ENCODE measurements at places on chromosomes 12 and 14. TPM values are rescaled to one million over a fixed set of nuclear protein-coding genes. Genes with fewer than 3 reads are reported as not detected.

- no peaks in the 10 kb centered on the region for H3K4me1 ChIP-seq
- DNase-seq, result no peak
- H3K36me3 ChIP-seq, result no peaks in the 10 kb centered on the region
- no peak overlapping the region for H3K27ac ChIP-seq
- H3K4me3 ChIP-seq, result no peak overlapping the region
These were observed 422.2 kb upstream of the FOXG1 start for GRCh38 chr14:28344381-28344780.

DNA sequence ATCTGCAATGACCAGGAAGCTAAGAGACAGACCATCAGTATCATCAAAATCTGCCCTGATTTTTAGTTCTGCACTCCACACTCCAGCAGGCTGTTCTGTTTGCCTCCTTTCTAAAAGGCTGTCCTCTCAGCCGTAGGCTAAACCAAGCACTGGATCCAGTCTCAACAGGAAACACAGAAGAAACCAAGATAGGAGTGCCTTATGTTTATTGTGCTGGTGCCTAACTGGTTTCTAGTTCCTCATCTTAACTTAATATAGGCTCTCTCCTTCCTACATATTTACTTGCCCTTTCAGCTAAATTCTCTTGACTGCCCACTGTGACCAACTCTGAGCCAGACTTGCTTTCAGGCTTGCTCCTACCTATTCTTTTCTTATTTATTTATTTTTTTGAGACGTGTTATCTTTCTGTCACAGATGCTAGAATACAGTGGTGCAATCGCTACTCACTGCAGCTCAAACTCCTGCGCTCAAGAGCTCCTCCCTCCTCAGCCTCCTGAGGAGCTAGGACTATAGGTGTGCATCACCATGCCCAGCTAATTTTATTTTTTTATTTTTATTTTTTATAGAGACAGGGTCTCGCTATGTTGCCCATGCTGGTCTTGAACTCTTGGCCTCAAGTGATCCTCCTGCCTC lies 30.8 kb downstream of the GALNT4 start:
- no peaks in the 10 kb centered on the region for H3K27me3 ChIP-seq
- H3K4me1 ChIP-seq, result no peaks in the 10 kb centered on the region
- H3K27ac ChIP-seq, result no peak overlapping the region

DNA sequence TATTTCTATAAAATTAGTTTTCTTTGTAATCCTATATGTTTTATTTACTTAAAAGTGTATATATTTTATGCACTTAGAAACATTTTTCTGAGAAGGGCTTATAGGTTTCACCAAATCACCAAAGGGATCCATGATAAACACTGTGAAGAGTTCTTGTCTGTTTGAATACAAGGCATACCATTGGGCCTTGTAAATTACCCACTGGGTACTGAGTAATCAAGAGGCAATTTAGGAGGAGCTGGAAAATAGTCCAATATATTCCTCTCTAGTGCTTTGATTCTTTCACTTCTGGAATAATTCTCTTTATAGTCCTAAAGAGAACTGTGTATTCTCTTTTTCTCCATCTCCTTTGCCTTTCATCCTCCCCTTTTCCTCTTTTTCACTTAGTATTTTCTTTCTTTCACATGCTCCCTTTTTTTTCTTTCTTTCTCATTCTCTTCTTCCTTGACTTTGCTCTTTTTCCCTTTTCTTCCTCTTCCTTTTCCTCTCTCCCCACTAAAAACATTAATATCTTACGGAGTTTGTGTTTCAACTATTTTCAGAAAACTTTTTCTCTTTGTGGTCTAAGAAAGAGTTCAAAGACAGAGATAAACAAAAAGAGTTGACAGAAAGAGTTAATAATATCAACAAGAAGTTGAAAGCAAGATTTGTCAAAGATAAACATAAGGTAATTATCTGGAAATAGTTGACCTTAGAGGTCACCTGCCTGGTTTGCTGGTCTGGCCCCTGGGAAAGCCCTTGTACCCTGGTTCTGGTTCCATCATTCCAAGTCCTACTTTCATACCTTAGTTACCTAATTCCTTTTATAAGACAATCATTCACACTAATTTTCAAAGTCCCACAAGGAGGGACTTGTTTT lies 435.3 kb downstream of the RAD51B start:
- H3K36me3 ChIP-seq, result no peaks in the 10 kb centered on the region
- H3K4me1 ChIP-seq, result peaks cover 16% of the 10 kb centered on the region
- no peak for DNase-seq
- no peak overlapping the region for H3K4me3 ChIP-seq

GRCh38 chr14:95609398-95609990 lies 74.6 kb downstream of the GLRX5 start:
- H3K4me1 ChIP-seq, result no peaks in the 10 kb centered on the region
- H3K27me3 ChIP-seq, result peaks cover 65% of the 10 kb centered on the region
- H3K4me3 ChIP-seq, result no peak overlapping the region
- no peaks in the 10 kb centered on the region for H3K36me3 ChIP-seq

DNA sequence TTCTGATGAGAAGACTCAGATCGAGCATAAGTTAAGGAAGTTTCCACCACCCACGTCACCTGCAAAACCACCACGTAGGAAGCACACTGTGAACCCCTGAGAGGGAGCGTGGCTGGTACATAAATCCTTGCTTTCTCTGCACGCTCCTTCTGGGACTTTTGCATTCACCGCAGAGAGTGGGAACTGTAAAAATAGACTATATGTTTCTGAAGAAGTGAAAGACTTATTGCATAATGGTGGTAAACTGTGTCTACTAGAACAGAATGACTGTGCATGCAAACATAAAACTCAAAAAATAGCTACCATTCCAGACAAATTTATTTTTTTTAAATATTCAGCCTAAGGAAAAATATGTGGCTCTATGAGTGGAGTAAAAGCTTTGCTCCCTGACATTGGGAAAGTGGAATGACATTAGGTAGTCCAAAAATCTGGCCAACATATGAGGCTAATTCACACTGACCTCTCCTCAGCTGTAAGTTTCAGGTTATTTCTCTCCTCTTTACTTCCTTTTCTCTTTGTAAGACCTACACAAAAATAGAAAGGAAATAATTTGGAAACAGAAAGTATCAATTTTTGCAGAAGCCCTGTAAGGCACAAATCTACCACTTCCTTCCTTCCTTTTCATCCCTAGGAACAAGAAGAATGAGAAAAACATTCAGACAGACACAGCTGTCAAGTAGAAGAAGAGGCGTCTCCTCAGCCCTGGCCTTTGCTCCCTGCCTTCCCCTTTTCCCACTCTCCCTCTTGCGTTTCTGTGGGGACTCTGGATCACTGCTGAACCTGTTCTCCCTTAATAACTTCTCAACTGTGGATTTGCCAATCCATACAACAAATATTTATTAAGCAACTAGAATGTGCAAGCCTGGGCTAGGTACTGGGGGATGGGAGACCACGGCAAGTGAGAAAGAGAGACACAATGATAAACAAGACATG lies 264.3 kb upstream of the FOXN3 start:
- H3K27me3 ChIP-seq, result no peaks in the 10 kb centered on the region
- H3K4me1 ChIP-seq, result no peaks in the 10 kb centered on the region
- H3K4me3 ChIP-seq, result no peak overlapping the region
- DNase-seq, result no peak
- no peak overlapping the region for H3K27ac ChIP-seq
- H3K36me3 ChIP-seq, result no peaks in the 10 kb centered on the region

The MYO1H gene
- polyA plus RNA-seq, result 0.28 TPM

The PLA2G1B gene
- polyA plus RNA-seq, result not detected

Data from heart left ventricle (tissue), 16 donors.